ENCODE measurements at places on chromosomes 3 and 15. TPM values are rescaled to one million over a fixed set of nuclear protein-coding genes. Genes with fewer than 3 reads are reported as not detected.

Gene VPS8
- 11.7 TPM for total RNA-seq

Gene EOMES
- total RNA-seq, result not detected

DNA sequence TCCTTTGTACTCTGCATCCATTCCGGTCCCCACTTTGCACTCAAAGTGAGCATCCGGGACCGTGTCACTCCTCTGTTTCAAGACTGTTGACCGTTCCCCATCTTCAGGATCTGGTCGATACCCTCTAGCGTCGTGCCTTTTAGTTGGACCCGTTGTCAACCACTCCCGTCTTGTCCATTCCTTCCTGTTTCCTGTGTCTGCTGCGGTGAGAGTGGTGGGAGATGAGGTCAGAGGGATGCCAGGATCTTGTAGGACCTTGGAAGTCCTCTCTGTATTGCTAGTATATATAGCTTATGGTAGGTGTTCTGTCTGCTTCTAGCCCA lies 624 bp downstream of the BRK1 start:
- DNase-seq, result peak; percentile 27

DNA sequence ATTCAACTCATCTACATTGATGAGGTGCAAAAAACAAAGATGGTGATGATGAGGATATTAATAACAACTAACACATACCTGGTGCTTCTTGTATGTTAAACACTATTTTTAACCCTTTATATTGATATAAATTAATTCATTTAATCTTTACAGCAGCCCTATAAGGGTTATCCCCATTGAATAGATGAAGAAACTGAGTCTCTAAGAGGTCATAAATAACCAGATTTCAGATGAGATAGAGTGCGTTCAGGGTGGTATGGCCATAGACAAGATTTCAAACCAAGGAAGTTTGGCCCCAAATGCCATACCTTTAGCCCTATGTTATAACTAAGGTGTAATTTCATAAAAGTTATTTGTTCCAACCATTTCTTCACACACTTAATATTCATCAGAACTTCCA lies 82.6 kb downstream of the CMSS1 start:
- DNase-seq, result no peak

GRCh38 chr3:141413391-141413790 lies 45.1 kb downstream of the ZBTB38 start:
- no peak for DNase-seq

Gene CHL1
- not detected for total RNA-seq

Gene GOLGA8M
- total RNA-seq, result not detected

Gene ITGA11
- not detected for total RNA-seq

DNA sequence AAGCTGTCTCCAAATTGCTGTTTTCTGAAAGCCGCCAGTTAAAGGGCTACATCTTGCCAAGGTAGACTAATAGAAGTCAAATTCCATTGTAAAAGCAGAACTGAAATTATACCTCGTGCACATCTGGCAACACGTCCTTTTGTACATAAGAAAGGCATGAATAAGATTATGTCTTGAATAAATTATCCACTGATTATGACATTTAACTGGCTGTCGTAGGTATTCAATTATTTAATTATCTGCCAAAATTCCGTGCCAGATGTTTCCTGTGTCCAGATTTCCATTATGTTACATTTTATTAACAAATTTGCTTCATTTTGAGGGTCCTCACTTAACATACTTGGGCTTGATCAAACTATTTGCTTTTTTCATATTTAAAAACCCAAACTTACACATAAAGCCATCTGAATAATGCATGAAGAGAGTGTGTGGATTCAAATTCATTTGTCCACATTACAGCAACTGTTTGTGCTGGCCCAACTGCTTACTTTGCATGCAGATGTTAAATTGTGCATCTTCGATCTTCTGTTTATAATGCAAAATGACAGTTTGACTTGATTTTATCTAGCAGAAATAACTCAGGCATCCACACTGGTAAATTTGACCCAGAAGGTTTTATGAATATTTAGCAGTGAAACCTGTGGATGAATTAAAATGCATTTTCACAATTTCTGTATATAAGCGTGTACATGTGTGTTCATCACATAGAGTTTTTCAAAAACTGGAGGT lies 701.5 kb downstream of the ZNF385D start:
- no peak for DNase-seq

Gene FRMD5
- total RNA-seq, result 4.3 TPM

Gene GOLGA8G
- not detected for total RNA-seq

DNA sequence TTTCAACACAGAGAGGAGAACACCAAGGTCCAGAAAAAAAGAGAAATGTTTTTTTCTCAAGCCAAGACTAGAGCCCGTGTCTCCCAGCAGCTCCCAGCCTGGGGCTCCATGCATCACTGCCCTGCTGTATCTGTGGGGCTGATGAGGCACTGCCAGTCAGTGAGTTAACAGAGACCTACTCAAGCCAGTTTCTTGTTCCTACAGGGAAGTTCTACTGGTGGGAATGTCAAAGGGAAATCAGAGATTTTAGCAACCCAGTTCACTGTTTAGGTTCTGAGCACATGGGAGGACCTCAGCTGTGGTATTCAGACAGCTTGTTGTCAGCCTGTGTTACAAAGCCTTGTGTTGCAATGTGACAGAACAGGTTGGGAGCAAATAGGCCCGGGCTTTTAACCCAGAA lies 234.3 kb downstream of the TLE3 start:
- DNase-seq, result no peak

DNA sequence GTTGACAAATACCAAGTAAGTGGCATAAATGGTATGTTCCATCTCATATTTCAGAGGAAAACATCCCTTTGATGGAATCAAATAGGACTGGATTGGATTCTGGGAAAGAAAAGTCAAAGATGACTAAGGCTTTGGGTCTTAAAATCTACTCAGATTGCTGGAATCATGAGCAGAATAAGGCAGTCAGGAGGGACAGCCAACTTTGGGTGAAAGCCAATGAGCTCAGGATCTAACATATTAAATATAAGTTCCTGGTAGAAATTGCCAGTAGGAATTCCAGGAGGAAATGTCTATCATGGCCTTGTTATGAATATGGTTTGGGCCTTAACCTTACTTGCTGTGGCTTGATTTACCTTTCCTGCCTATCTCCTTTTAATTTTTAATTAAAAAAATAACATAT lies 55.3 kb downstream of the ISL2 start:
- DNase-seq, result no peak

DNA sequence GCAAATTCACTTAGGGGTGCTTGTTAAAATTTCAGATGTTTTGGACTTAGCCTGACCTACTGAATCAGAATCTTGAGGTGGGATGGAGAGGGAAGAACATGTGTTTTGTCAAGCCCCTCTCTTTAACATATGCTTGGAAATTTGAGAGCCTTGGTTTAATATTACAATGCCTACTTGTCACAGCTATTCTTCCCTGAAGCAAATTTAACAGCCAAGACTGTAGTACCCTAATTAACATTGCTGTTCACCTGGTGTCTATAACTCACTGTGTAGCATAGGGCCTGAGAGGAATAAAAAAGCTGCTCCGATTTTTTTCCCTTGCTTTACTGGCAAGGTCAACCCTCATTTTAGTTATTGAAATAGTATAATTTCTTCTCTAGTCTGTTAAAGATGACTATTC lies 880.1 kb downstream of the CADM2 start:
- DNase-seq, result no peak

Gene IL17RE
- 17.0 TPM for total RNA-seq

DNA sequence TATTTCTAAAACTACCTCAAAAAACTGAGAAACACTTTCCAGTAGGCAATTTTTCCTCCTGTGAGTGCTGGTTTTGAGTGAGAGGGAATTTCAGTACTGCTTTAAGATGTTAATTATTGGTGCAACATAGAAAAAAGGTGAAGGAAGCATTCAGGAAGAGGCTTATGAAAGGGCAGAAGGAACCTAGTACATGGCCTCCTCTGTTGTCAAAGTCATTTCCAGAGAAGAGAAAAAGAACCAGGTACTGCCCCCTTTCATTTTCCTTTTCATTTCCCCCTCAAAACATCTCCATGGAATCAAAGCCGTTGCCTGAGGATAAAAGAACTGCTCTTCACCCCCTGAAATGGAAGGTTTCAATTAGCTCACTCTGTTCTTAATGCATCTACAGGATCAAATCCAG lies 19.8 kb downstream of the RARRES1 start:
- no peak for DNase-seq

DNA sequence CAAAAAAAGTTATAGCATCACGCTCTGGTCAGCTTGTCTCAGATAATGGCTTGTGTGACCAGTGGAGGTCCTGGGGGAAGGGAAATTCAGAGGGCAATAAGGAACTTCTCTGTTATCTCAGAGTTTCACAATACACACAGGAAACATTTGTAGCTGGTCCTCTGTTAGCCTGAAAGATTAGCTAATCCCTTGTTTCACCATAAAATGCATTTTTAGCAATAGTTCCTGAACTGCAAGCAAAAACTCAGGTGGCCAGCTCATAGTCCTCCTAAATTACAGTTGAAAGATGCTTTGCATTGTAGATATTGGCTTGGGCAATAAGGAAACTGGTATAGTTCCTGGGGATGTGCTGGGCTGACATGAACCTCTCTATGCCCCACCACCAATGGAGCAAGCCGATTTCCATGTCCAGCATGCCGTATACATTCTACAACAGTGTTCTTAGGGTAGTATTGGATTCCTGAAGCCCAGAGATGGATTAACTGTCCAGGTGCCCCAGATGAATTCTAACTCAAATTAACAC lies 141.5 kb upstream of the TBL1XR1 start:
- peak; percentile 22 for DNase-seq

- DNase-seq, result no peak
Measured at GRCh38 chr3:135853981-135854380, 111.5 kb upstream of the PPP2R3A start.

DNA sequence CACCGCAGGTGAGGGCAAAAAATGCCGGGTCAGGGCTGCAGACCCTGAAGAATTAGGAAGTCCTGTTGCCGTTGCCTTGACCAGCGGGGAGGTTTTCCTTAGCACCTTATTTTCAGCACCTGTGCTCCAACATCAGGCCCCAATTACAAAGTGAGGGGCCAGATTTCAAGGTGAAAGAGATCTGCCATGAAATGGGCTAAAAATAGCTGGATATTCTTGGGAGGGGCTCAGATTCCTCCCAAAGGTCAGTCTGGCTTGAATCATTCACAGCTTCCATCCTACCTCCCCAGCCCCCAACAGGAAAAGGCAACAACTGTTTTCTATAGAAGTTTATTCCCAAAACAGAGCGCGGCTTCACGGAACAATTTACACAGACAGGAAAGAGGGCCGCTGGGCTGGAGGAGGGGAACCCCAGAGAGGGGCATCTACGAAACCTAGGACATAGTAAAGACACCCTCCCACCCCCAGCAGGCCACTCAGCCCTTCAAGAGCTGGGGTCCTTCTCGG lies 941 bp upstream of the SLC26A6 start:
- no peak for DNase-seq

DNA sequence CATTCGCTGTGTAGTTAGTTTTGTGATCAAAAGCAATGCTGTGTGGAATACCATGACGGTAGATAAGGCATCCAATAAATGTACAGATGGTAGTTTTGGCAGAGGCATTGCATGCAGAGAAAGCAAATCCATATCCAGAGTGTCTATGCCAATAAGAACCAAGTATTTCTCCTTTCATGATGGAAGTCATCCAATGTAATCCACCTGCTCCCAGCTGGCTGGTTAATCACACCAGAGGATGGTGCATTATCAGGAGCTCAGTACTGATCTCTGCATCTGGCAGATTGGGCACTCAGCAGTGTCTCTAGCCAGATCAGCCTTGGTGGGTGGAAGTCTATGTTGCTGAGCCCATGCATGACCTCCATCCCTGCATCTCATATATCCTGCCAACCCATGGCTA lies 677.7 kb upstream of the NECTIN3 start:
- no peak for DNase-seq

- DNase-seq, result peak; percentile 53
Measured at GRCh38 chr3:173411375-173411973, 13.9 kb downstream of the NLGN1 start.

Gene PLCH1
- 1.9 TPM for total RNA-seq

Gene CTXN2
- not detected for total RNA-seq

GRCh38 chr15:65057549-65057940 lies 10.2 kb downstream of the RASL12 start:
- no peak for DNase-seq

Gene MKRN2OS
- 0.60 TPM for total RNA-seq

Gene PGBD4
- total RNA-seq, result 1.7 TPM

Gene GLDN
- 2.3 TPM for total RNA-seq

Gene PROK2
- total RNA-seq, result not detected

Gene TMC3
- not detected for total RNA-seq

- no peak for DNase-seq
Measured at GRCh38 chr15:81419332-81419943, 45.4 kb upstream of the TMC3 start.

Gene FOXL2NB
- total RNA-seq, result not detected

Gene IREB2
- 13.0 TPM for total RNA-seq

GRCh38 chr3:174322789-174323188 lies 536.3 kb upstream of the NAALADL2 start:
- no peak for DNase-seq

Gene HGD
- 17.6 TPM for total RNA-seq

Gene ATP13A5
- not detected for total RNA-seq
